Astrocyte (in vitro differentiated cells and primary cell): ENCODE measurements at places on chromosomes 4 and X. TPM values are rescaled to one million over a fixed set of nuclear protein-coding genes. Genes with fewer than 3 reads are reported as not detected.

TMEM31 gene
- 0.43 TPM in 1 of 2 replicates, not detected in the other for total RNA-seq

STAP1 gene
- not detected in 2 replicates for total RNA-seq

IGBP1 gene
- total RNA-seq: 38.2 and 41.1 TPM in 2 replicates

DRD5 gene
- total RNA-seq: not detected in 2 replicates

COPS4 gene
- total RNA-seq: 35.2 and 39.3 TPM in 2 replicates

XG gene
- total RNA-seq: 0.30 TPM in 1 of 2 replicates, not detected in the other

DNA sequence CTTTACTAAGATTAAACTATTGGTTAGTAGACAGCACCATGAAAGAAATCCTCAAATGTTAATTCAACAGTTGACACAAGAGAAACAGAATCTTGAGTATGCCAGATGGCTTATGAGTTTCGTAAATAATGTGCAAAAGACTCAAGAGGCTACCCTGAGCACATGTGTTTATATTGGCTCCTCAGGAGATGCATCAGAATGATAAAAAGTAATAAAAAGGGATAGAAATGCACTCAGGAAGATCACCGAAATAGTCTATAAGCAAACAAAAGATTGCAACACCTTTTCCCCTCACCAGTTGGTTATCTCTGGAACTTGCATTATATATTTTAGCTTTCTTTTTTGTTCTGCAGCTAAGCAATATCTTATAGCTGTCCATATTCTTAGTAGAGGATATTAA is 84.4 kb downstream of the SCFD2 start:
- no peak for DNase-seq

DNA sequence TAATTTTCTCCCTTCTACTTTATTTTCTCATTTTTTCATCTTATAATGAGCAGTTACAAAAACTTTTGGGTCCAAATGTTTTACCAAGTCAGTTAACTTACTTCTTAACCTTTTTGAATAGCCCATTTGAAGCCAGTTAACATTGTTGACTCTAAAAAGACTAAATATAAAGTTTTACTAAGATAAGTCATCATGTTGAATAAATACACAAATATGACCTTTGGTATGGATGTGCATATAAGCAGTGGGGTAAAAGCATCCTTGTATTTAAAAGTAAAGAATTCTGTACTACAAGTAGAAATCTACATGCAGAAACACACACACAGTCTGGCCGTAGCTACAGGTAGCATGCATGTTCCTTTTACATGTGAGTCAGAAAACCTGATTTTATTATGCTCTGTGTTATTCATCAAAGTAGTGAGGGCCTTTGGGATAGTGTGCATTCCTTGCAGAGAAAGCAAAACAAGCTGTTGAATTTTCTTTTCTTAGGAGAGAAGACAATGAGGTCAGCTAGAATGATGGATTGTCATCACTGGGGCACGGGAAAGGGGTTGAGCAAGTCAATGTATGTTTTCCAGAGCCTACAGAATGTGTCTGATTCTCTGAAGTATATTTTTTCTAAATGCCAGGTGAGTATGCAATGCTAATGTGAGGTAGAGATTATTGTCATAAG is 533.2 kb upstream of the AGA start:
- DNase-seq: no peak

DNA sequence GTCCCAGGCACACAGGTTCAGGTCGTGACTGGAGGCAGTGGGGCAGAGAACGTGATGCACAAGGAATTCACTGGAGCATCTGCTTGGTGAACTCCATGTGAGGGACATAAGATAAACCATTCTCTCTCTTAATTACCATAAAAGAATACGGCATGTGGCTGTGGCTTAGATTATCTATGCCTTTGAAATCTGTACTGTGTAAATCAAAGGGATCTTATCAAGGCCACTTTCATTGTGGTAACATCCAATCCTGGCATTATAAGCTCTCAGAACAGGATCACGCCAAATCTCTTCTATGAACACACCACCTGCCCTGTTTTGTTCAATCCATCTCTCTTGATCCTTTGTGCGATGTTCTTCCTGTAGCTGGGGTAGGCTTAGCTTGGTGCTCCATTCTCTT is 192.3 kb downstream of the SPATA18 start:
- DNase-seq: no peak

- DNase-seq: peak; percentile 15
Observed at GRCh38 chr4:138405466-138405891, 163.3 kb upstream of the SLC7A11 start.

DNA sequence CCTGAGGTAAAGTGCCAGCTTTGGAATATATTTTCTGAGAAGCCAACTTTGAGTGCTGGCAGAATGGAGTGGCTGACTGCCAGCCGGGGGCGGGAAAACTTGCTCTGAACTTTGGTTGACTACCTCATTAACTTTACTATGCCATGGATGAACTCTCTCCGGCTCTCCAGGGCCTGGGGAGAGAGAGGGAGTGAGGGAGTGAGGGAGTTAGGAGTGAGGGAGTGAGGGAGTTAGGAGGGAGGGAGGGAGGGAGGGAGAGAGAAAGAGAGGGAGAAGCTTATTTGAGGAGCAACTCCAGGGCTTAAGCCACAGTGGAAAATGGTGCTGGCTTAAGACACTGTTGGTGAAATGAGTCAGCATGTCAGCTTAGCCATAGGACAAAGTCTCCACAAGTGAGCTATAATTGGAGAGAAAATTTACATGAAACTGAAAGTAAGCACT is 280.9 kb upstream of the RPS6KA3 start:
- peak; percentile 74 for DNase-seq

DNA sequence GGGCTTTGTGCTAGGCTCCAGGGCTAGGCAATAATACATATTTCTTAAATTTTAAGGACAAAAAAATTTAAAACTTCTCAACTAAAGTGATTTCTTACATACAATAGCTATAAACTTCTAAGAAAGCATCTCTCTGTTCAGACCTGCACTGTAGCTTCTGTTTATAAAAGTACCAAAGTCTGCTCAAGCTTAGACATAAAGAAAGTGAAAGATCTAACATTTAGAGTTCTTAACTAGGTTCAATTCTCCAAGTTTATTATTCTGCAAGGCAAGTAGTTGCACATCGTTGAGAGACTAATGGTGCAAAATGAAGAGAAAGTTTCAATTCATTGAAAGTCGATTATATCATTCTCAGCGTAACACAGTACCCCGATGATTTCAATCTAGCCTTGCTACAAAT is 857.4 kb upstream of the HTR2C start:
- no peak for DNase-seq

- DNase-seq: peak; percentile 3
Observed at GRCh38 chr4:38531141-38531727, 132.8 kb upstream of the KLF3 start.

DNA sequence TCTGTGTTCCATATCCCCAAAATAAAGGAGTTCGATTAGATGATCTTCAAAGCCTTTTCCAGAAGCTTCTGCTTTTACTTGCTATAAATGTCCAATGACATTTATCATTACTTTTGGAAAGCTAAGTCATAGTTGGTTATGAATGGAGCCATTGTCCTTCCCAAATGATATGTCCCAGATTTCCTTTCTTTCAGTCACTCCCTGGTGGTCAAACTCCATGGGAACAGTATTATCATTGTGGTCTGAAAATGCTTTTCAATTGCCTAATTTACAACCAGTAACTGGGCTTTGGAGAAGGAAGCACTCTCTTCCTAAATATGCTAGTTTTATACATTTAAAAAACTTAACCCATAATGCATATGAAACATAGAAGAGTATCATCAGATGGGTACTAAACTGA is 571.5 kb upstream of the AMOT start:
- DNase-seq: no peak
